HS-5 (cell line): ENCODE measurements at places on chromosomes 7 and 10.

- DNase-seq: no peak
Observed at GRCh38 chr10:44993226-44993921, 7.3 kb upstream of the ZNF22 start.

- no peak for DNase-seq
Observed at GRCh38 chr10:19788075-19788686, 28.1 kb upstream of the PLXDC2 start.

GRCh38 chr7:142482891-142483658 lies 225.2 kb upstream of the PRSS58 start:
- no peak for DNase-seq

GRCh38 chr10:71860243-71861029 lies 9.4 kb upstream of the PSAP start:
- peak; percentile 99 for DNase-seq

- DNase-seq: no peak
Observed at GRCh38 chr7:30463405-30464145, 15.0 kb downstream of the NOD1 start.

DNA sequence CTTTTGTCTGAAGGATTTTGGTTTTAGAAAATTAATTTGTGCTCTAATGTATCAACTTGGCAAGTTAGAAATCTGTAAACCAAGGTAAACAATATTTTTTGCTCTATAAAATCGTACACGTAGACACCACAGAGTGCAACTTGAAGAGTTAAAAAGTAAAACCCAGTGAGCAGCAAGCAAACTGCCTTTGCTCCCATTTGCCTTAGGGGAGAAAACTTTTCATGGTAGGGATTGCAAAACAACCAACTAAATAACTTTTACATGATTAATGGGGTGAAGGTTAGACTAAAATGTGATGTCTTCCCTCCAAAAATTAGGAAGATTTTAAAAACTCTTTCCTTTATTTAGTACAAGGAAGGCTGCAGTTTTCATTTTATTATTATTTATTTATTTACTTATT lies 224.2 kb upstream of the LYZL1 start:
- DNase-seq: no peak

GRCh38 chr10:43220657-43221418 lies 46.0 kb downstream of the RASGEF1A start:
- no peak for DNase-seq

DNA sequence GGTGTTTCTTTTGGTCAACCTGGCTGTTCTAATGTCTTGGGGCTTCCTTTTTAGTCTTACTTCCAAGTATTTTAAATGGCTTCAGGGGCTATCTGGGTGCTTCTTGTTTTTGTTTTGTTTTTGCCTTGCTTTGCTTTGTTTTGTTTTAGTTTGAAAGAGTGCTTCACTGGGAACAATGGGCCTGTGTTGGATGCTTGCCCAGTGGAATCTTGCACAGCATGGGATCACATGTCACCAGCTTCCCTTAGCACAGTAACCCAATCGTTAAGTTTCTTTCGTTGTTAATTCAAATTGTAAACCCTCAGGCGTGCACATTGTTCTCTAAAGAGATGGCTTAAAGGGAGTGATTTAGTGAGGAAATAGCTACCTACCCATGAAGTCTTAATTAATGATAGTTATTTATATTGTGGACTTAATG lies 8.9 kb downstream of the COL17A1 start:
- no peak for DNase-seq

DNA sequence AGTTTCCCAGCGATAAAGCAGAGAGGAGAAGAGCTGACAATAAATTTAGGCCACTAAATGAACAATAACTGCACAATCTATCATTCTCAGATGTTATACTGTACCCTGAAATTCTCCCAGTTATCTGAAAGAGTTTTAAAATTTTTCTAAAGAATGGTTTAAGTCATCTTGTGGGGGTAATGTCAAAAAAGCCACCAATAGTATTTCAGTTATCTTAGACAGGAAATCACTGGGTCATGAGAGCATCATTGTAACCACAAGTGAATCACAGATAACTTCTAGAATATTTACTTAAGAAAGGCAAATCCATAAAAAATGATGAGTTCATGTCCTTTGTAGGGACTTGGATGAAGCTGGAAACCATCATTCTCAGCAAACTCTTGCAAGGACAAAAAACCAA lies 147.1 kb downstream of the DNAJB9 start:
- DNase-seq: peak; percentile 4

- no peak for DNase-seq
Observed at GRCh38 chr7:99742737-99743394, 7.9 kb upstream of the CYP3A7 start.

GRCh38 chr7:36923943-36924436 lies 199.7 kb upstream of the AOAH start:
- DNase-seq: no peak

- no peak for DNase-seq
Observed at GRCh38 chr10:66625709-66626590, 299.9 kb upstream of the LRRTM3 start.

DNA sequence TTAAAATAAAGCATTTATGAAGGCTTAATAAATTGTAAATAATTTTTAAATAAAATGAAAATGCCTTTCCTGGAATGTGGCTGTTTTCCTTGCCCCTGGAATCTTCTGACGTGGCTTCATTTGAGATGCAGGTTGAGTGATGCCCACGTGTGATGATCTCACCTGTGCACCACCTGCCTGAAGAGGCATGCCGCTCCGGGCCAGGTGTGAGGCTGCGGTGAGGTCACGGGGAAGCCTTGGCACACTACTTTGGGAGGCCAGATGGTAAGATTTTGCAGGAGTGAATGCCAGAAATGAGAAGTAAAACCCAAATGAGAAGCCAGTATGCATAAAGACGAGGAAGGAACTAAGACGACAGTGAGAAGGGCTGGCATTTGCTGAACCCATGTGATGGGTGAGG lies 36.2 kb downstream of the GOT1 start:
- DNase-seq: no peak

- DNase-seq: peak; percentile 26
Observed at GRCh38 chr10:42783181-42783549, 570 bp downstream of the BMS1 start.

GRCh38 chr10:30719832-30720231 lies 90.3 kb upstream of the LYZL2 start:
- DNase-seq: no peak

DNA sequence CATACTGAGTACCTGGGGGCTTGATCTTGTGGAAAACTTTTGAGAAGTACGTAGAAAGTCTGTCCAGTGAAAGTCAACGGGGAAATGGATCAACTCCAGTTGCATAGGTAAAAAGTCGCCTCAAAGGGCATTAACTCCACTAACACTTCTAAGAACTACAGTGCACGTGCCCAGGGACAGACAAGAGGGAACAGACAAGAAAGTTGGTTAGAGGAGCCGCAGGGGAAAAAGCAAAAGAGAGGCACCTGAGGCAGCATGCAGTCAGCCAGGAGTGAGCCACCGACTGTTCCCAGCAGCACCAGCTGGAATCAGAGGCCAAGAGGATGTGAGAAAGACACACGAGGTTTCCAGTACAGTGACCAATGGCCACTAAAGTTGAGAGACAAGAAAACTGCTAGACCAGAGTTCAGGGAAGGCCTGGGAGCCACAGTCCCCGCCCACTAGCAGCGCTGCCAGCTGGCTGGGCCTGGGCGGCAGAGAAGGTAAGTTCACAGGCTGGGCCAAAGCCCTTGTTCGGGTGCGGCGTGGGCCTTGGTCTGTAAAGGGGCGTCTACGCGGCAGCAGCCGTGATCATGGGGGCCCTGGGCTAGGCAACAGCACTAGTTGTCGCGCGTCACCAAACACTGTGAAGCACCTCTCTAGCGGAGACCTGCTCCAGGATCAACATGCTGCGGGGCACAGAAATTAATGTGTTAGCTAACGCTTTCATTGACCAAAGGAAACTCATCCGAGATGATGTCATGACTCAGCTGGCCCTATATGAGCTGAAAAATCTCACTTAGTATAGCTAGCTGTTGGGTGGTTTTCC lies 14.0 kb downstream of the ITGB1 start:
- DNase-seq: no peak

- no peak for DNase-seq
Observed at GRCh38 chr7:117412390-117412789, 14.9 kb downstream of the ASZ1 start.

DNA sequence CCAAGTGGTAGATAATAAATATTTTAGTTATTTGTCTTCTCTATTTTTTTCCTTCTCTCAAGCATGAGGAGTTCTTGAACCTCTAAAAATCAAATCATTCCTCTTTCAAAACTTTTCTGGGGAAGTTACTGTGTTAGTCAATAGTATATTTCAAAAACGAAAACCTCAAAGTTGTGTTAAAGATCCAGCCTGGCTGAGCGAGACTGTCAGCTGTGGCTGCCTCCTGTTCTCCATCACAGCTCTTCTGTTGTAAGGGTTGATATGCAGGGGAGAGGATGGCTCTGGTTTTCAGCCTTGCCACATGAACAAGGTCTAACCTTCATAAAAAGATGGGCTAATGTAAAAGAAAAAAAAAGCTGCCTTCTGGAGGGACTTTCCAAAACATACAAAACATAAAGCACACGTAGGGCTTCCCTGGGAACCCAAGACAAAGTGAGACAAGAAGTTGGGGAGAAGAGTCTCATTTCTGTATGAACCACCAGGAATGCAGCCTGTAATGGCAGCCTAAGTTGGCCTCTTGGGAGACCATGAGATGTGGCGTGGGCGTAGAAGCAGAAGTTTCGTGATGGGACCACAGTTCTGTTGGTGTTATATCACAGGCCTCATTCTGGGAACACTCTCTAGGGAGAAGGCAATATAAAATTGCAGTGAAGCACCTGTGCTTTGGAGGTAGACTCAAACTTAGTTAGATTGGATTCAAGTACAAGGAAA lies 77.9 kb upstream of the FHIP2A start:
- DNase-seq: no peak

DNA sequence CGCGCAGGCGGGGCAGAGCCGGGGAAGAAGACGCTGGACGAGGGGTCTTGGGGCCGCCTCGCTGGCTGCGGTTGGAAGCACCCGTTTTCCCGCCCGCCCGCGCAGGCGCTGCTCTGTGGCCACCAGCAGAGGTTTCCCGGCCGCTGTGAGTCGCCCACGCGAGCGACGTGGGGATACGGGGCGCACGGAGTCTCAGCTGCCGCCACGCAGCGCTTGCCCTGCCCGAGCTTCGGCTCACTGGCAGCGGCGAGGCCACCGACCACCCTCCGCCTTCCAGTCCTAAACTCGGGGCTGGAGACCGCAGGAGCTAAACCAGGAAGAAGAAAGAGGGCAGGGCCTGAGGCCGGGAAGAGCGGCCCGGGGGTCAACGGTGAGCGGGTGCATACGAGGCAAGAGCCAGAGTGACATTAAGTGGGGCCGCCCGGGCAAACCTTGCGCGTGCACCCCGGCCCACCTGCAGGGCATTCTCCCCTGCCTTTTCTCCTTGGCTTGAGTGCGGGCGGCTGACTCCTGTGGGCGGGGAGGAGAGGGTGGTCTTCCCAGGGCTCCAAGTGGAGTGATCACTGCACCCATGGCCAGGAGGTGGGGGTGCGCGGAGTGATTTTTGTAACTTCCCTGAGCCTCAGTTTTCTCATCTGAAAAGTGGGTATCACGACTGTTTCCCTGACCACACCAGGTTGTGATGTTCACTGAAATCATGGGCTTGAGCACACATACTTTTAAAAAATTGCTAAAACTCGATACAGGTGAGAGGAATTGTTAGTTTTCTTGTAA lies 7.1 kb upstream of the EMX2 start:
- DNase-seq: no peak

DNA sequence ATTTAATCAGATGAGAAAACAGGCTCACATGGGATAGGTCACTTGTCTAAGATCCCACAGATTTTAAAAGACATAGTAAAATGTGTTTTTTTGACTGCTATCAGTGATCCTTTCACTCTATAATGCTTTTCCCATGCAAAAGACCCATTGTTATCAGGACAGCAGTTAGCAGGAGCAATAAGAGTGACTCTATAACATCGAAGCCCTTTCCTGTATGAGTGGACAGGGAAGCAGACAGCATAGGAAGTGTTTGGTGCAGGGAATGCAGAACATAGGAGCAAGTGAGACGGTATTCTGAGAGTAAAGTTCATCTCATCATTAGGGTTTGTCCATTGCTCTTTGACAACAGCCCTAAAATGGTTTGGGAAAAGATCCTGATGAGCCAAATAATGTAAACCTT lies 68.5 kb downstream of the SLC25A13 start:
- no peak for DNase-seq

GRCh38 chr7:112185005-112185834 lies 21.0 kb downstream of the DOCK4 start:
- no peak for DNase-seq

DNA sequence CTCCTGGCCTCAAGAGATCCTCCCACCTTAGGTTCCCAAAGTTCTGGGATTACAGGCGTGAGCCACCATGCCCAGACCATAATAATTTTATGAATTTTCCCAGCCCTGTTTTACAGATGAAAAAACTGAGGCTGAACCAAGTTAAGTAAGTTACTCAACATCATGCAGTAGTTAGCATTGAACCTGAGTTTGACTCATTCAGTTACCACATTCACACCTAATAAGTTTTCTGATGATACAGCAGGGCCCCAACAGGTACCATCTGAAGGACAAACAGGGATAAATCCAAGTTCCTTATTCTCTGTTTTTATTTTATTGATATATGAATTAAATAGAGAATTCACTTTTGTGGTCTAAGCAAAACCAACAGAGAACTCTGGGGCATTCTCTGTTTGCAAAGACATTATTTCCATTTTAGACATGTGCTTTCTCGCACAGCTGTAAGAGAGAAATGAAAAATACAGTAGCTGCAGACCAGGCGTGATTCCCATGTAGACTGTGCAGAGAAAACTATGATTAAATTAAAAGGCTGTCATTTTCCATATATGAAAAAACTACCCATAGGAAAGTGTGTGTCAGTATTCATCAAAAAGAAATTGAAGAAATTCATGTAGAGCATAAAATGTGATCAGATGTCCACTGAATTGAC lies 26.6 kb downstream of the APBB1IP start:
- DNase-seq: no peak

GRCh38 chr7:3911685-3912084 lies 610.6 kb downstream of the SDK1 start:
- DNase-seq: no peak

- no peak for DNase-seq
Observed at GRCh38 chr7:95389516-95389915, 6.7 kb downstream of the PON3 start.

- no peak for DNase-seq
Observed at GRCh38 chr10:88161756-88162155, 298.3 kb downstream of the PTEN start.

GRCh38 chr10:79983286-79983909 lies 34.5 kb upstream of the SFTPD start:
- no peak for DNase-seq

- DNase-seq: no peak
Observed at GRCh38 chr7:123819001-123819400, 26.0 kb upstream of the HYAL4 start.

DNA sequence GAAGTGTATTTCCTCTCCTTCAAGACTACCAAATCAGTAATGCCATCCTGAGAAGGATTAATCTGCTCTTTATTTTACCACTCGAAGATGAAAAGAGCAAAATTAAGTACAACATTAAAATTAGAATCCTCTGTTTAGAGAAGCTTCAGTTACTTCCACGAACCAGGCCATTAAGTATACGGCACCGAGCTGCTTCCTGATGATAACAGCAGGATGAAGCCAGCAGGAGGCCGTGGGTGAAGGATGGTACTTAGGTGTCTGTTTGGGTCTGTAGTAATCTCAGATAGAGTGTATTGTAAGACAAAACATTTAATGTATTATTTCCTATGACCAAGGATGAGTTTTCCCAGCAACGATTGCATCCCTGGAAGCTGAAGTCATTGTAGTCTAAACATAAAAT lies 362.8 kb downstream of the SFMBT2 start:
- DNase-seq: no peak

GRCh38 chr7:74449144-74449543 lies 4.6 kb upstream of the GTF2IRD1 start:
- DNase-seq: no peak

GRCh38 chr7:132063800-132064199 lies 507.4 kb upstream of the PODXL start:
- DNase-seq: no peak

- no peak for DNase-seq
Observed at GRCh38 chr10:33047655-33048054, 89.6 kb upstream of the ITGB1 start.
